ENCODE measurements at places on chromosomes 6 and 20.

- no peak for DNase-seq
Observed at GRCh38 chr20:24477831-24478547, 8.6 kb downstream of the SYNDIG1 start.

DNA sequence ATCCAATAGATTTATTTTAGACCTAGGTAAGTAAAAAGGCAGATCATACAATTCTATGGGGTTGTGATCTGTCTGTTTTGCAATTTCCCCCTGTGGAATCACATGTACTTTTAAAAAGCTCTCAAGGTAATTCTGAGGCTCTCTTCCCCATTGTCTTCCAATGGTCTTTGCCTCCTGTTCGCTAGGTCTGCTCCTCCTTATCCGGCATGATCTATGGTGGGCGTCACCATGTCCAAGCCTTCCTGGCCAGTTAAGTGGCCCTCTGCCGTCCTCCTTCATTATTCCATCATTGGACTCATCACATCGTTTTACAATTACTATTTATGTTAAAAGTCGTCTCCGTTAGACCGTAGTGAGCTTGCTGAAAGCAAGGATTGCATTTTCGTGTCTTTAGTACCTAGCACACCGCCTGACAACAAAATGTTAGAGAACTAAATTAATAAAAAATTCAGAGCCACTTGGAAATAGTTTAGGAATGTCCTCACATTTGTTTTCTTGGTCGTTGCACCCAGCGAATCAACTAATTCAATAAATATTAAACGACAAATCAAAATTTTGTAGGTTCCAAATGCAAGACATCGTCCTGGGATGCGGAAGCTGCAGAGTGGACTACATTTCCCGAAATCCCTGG lies 2.2 kb upstream of the STXBP5 start:
- DNase-seq, result peak; percentile 91

- DNase-seq, result no peak
Observed at GRCh38 chr20:2707353-2708072, 14.9 kb downstream of the EBF4 start.

GRCh38 chr20:58420798-58421496 lies 31.9 kb downstream of the VAPB start:
- DNase-seq, result no peak

- peak; percentile 57 for DNase-seq
Observed at GRCh38 chr6:111970426-111970825, 83.5 kb upstream of the CCN6 start.

DNA sequence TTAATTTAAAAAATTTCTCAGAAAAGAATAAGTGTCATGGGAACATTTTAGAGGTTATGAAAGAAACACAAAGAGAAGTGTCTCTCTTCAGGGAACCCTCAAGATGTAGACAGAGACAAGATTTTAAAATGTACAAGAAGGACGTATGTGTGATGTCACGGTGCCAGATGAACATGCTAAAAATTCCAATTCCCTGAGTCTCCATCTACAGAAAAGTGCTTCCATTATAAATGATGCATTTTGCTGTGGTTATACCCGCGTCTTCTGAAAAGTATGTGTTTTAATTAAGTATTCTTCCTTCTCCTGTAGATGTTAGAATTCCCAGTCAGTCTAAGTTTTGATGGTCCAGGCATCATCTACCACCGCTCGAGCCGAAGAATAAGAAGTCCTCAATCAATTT lies 489.1 kb downstream of the PREX1 start:
- no peak for DNase-seq

GRCh38 chr6:5401845-5402738 lies 140.8 kb downstream of the FARS2 start:
- peak; percentile 76 for DNase-seq
